Left ventricle myocardium inferior (tissue), 1 donor: ENCODE measurements at places on chromosomes 2 and 18.

DNA sequence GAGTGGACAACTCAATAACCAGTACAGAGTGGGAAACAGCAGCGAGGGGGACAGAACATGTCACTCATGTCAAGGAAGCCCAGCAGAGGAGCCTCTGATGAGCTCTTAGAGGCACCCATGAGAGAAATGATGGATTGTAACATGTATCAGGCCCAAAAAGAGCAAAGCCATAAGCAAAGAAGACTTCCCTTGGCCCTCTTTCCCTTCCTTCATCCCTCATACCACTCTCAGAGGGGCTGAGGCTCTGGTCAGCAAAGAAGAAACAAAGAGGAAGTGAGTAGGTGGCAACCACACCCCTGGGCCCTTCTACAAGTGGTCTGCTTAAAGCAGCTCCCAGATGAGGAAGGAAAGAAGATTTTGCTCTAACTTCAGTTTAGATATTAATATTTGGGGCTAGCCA, 112.8 kb downstream of the CDC42EP3 start:
- DNase-seq = no peak

DNA sequence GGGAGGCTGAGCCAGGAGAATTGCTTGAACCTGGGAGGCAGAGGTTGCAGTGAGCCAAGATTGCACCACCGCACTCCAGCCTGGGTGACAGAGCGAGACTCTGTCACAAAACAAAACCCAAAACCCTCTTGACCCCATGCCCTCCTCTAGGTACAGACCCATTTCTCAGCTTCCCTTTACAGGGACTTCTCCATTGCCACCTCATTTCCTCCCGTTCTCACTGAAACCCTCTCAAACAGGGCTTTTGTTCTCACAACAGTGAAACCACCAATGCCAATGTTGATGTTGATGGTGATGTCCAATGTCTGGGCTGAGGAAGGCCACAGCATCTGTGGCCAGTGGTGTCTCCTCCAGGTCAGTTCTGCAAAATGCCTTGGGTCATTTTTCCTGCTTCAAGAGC, 69.0 kb upstream of the ZCCHC2 start:
- DNase-seq = no peak

DNA sequence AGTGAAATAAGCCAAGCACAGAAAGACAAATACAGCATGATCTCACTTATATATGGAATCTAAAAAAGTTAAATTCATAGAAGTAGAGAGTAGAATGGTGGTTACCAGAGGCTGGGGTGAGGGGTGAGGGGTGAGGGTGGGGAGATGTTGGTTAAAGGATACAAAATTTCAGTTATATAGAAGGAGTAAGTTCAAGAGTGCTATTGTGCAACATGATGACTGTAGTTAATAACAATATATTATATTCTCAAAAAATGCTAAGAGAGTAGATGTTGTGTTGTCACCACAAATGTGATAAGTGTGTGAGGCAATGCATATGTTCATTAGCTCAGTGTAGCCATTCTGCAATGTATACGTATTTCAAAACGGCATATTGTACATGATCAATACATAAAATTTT, 26.4 kb upstream of the GULP1 start:
- no peak for DNase-seq

DNA sequence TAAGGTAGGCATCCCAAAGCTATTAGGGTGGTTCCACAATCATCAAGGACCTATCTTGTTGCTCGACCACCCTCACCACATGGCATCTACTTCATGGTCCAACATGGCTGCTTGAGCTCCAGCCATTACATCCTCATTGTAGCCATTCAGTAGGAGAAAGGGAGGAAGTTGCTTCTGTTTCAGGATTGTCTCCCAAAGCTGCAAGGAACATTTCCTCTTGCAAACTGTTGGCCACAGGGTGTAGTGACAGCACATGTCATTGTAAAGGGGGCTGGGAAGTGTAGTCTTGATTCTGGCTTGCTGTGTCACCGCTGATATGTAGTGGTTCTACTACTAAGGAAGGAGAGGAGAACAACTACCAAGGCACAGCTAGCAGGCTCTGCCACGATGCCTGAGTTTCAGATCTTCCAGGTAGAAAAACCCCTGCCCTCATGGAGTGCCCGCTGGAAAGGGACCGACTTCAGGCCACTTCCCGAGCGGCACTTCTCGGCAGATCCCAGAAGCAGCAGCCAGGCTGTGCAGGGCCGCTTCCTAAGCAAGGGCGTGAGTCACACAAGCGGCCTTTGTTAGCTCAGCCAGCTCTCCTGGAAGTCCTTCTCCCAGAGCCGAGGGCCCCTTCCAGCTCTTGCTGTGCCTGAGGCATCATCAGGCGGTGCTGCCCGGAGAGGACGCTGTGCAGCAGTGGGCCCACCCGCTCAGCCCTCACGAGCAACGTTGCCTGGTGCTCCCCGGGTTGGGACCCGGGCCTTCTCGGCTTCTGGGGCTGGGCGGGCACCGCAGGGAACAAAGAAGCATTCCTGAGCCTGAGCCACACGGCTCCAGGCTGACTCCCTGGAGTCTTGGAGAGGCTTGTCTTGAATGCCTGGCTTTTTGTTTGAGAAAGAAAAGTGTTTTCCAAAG, 58.2 kb downstream of the HS6ST1 start:
- no peak for DNase-seq

DNA sequence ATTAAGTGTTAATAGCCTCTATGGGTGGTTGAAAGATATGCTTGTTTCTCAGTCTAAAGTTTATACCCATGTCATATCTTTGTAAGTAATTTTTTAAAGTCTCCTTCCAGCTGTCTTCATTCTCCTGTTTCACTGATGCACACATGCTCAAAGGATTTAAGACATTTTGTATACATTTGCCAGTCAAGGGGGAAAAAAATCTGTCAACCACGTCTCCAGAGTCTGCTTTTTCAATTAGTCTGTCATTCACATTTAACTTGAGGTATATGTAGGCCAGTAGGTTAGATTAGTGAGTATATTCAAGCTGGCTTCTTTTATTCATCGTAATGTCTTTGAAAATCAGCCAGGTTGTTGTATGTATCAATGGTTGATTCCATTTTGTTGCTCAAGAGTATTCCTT, 193.5 kb downstream of the MCFD2 start:
- DNase-seq = no peak
